ENCODE measurements at places on chromosomes 2 and 18.

DNA sequence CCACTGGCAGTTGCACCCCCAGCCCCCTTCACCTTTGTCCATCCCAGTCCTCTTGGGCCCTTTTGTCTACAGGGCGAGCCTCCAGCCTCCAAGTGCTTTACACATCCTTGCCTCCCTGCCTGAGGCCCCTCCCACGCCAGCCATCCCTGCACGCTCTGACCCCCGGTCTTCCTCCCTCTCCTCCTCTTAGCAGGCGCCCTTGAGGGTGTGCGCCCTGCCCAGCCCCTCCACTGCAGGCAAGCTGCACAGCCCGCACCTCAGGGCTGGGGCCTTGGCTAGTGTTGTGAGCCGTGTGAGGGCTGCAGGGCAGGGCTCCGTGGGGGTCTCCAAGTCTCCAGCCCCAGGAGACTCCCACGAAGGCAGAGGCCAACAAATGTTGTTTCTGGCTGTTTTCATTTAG, 6.9 kb downstream of the BOK start:
- no peak for DNase-seq

GRCh38 chr2:233497692-233498091, 68.9 kb downstream of the USP40 start:
- no peak for DNase-seq

GRCh38 chr2:212448698-212449097, 89.9 kb downstream of the ERBB4 start:
- DNase-seq = no peak

DNA sequence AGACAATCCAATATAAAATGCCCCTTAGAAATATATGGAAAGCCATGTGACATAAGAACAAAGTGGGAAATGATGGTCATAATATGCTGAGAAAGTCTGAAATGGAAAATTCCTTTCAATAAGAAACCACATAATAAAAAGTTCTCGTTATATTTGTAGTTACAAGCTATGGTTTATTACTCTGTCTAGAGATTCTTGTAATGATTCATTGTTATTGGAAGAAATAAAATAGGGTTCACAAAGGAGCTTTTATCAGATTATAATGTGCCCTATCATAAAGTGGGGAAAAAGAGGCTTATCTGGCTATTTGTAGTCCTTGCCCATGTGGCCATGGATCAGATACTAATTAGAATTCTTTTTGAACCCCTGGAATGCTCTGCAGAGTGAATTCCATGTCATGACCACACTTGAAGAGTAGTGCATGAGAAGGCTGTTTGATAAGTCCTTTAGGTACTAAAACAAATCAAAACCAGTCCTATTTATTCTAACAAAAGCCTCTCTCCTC, 420.7 kb upstream of the NRP2 start:
- peak; percentile 88 for DNase-seq

DNA sequence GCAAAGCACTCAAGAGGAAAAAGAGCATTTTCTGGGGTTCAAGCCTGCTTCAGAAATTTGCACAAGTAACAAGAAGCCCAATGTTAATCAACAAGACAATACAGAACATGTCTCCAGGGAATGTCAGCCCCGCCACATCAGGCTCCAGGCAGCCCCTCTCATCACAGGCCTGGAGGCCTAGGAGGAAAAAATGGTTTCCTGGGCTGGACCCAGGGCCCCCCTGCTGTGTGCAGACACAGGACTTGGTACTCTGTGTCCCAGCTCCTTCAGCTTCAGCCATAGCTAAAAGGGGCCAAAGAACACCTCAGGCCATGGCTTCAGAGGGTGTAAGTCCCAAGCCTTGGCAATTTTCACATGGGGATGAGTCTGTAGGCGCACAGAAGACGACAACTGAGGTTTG, 802.9 kb upstream of the KLHL29 start:
- no peak for DNase-seq
